Muscle of leg (tissue), 16 donors: ENCODE measurements at places on chromosomes 16 and 17.

- DNase-seq = peak; percentile 85
Measured at GRCh38 chr16:920051-920681, 50.6 kb downstream of the LMF1 start.

DNA sequence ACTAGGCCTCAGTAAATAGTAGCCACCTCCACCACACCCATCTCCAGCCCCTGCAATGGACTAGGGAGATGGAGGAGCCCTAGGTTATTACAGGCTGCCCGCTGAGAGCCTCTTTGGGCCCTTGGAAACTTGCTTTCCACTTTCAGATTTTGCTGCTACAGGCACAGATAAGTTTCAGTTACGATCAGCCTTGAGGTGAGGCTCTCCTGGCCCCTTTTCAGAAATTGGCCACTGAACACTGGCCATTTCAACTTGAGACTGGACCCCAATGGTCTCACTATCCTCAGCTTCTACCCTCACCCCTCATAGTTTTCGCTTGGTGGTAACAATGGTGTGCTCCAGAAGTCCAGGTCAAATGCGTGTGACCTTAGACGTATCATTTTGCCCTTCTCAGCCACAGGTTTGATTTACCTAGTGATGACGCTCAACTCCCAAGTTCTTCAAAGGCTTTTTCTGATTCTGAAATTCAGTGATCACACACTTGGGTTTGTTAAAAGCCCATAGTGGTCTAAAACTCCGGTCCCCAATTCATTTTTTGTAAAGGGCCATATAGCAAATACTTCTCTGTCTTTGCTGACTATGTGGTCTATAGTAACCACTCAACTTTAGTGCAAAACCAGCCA lies 1.0 kb downstream of the PMM2 start:
- DNase-seq = no peak

- peak; percentile 46 for DNase-seq
Measured at GRCh38 chr17:58184308-58184985, 8.1 kb upstream of the EPX start.

DNA sequence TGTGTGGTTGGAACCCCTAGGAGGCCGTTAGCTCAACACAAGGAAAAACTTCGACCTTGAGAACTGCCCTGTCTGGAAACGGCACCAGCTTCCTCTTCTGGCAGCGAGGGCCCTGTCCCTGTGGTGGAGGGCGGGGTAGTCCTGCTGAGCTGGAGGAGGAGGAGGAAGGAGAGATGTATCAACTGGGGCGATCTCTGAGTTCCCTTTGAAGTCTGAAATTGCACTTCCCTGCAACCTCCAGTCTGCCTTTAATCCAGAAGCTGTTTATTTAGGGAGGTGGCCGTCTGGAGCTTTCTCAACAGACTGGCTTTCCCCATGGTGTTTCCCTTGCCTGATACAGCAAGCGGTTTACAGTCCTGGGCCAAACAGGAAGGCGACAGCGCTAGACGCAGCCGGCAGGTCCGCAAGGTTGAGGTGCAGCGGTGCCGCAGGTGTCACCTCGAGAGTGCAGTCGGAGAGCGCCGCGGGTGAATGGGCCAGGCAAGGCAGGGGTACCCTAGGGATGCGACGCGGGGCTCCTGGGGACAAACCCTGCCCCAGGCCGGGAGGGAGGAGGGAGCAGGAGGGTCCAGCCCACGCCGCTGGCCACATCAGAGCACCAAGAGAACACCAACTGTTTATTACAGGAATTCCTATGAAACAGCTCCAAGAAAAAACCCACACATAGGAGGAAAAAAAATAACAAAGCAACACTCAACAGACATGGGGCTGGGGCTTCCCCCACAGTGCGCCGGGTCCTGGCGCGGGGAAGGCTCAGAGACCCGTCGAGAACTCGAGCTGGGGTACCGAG lies 11.4 kb upstream of the MRPS23 start:
- DNase-seq = peak; percentile 75
